ENCODE measurements at places on chromosomes 1 and 21. TPM values are rescaled to one million over a fixed set of nuclear protein-coding genes. Genes with fewer than 3 reads are reported as not detected.

DNA sequence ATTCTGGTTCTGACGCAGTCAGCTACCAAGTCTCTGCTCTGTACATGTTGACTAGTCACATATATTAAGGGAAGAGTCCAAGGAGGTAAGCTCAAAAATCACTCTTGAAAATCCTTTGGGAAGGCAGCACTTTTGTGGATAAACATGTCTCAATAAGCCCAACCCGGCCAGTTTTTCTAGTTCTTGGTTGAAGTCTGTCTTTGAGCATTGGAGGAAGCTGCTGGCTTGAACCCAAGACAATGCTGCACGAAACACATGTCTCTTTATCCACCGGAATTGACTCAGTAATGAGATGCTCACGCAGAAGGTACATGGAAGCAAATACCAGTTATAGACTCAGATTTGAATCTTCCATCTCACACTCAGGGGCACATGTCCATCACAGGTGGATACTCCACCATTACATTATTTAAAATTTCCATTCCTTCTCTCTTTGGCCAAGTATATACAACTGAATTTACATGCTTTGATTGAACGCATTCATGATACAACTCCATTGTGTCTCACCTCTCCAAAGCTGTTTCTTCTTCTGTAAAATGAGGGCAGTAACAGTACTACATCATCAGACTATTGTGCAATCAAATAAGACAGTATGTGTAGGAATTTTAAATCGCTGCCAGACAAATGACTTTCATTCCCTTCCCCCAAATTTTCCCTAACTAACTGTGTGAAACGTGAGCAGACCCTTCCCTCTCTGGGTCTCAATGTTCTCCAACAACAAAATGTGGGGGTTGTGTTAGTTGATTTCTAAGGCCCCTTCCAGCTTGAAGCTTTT lies 9.6 kb upstream of the GUCA2A start:
- DNase-seq = no peak
- H3K27me3 ChIP-seq = no peaks in the 10 kb centered on the region
- peaks cover 9% of the 10 kb centered on the region for H3K4me1 ChIP-seq
- no peak overlapping the region for H3K4me3 ChIP-seq

- peaks cover 19% of the 10 kb centered on the region for H3K27me3 ChIP-seq
- H3K27ac ChIP-seq = peak overlapping the region; percentile 42
- peaks cover 18% of the 10 kb centered on the region for H3K4me1 ChIP-seq
- H3K36me3 ChIP-seq = no peaks in the 10 kb centered on the region
These were observed 145.2 kb upstream of the ETS2 start for GRCh38 chr21:38660333-38661196.

GRCh38 chr1:224623310-224623714 lies 7.2 kb downstream of the CNIH3 start:
- H3K27ac ChIP-seq = no peak overlapping the region
- peaks cover 9% of the 10 kb centered on the region for H3K4me1 ChIP-seq
- H3K27me3 ChIP-seq = peaks cover 20% of the 10 kb centered on the region
- H3K36me3 ChIP-seq = no peaks in the 10 kb centered on the region
- DNase-seq = no peak

DNA sequence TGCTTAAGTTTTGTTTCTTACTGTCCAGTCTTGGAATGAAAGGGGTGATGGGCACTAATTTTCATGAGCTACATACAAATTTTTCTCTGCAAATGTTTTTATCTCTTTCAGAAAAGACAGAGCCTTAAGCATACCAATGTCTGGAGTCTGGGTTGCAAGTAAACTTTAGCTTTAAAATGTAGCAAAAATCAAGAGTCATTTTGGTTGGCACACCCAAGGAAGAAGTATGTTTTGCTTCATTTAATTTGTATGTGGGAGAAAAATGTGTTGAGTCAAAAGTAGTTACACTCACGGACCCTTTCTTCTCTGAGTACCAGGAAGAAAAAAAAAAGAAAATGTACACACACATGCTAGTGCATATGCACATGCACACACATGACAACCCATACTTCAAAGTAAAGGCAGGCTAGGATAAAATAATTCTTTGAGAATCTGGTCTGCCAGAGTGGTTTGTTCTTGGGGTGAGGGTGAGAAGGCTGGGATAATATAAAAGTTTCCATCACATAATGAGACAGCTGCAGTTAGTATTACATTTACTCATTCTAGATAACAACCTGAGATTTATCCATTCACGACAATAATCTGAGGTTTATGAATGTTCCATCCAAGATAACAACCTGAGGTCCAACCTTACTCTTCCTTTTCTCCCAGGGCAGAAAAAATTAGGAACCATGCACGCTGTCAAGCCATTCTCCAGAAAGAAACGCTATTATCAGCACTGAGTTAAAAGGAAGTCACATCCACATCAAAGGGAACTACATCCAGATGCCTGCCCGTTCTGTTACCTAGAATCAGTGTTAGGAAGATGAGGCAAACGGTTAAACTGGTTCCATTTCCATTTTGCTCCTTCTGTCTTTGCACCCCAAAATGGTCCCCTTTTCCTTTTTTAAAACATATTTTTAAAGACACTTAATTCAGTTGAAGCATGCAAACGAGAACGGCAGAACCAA lies 9.3 kb downstream of the DPYD start:
- no peaks in the 10 kb centered on the region for H3K36me3 ChIP-seq
- H3K4me3 ChIP-seq = no peak overlapping the region
- H3K4me1 ChIP-seq = peaks cover 93% of the 10 kb centered on the region
- no peaks in the 10 kb centered on the region for H3K27me3 ChIP-seq
- H3K27ac ChIP-seq = no peak overlapping the region

- H3K27me3 ChIP-seq = no peaks in the 10 kb centered on the region
- peak overlapping the region; percentile 86 for H3K27ac ChIP-seq
- peak; percentile 91 for DNase-seq
- H3K4me3 ChIP-seq = peak overlapping the region; percentile 75
- peaks cover 64% of the 10 kb centered on the region for H3K4me1 ChIP-seq
These were observed 22.7 kb upstream of the PIK3CD start for GRCh38 chr1:9628541-9629444.

DNA sequence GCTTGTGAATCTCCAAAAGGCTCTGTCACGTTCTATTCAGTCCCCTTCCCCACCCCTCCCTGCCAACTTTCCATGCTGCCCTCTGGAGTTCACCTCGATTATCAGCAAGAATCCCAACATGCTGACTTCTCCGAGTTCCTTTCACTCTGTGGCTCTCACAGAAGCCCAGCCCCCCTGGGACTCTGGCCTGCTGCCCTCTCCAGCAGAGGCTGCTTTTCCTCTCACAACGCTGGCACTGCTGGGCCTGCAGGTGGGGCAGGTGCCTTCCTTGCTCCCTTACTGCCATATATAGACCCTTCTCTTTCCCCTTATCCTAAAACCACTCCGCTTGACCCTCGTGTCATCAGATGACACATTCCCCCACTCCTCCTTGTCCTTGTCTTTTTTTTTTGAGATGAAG lies 10.2 kb upstream of the RNF186 start:
- DNase-seq = no peak
- H3K4me1 ChIP-seq = no peaks in the 10 kb centered on the region
- H3K36me3 ChIP-seq = no peaks in the 10 kb centered on the region
- no peak overlapping the region for H3K4me3 ChIP-seq
- no peaks in the 10 kb centered on the region for H3K27me3 ChIP-seq

GRCh38 chr1:42747125-42747524 lies 7.1 kb upstream of the CLDN19 start:
- H3K4me3 ChIP-seq = no peak overlapping the region
- peaks cover 16% of the 10 kb centered on the region for H3K4me1 ChIP-seq
- peak; percentile 84 for DNase-seq
- no peaks in the 10 kb centered on the region for H3K27me3 ChIP-seq
- H3K27ac ChIP-seq = no peak overlapping the region

CFAP107 gene
- not detected for total RNA-seq

PRAMEF18 gene
- not detected for total RNA-seq

GPR25 gene
- not detected for total RNA-seq

SYT11 gene
- total RNA-seq = 10.5 TPM

SPATA1 gene
- total RNA-seq = 1.4 TPM

OR2T33 gene
- not detected for total RNA-seq

FMO5 gene
- 3.0 TPM for total RNA-seq
